ENCODE measurements at places on chromosomes 5 and 9. TPM values are rescaled to one million over a fixed set of nuclear protein-coding genes. Genes with fewer than 3 reads are reported as not detected.

- no peak overlapping the region for H3K4me3 ChIP-seq
- H3K36me3 ChIP-seq = no peaks in the 10 kb centered on the region
- no peak overlapping the region for H3K27ac ChIP-seq
- no peaks in the 10 kb centered on the region for H3K27me3 ChIP-seq
- H3K4me1 ChIP-seq = no peaks in the 10 kb centered on the region
- no peak for DNase-seq
Measured at GRCh38 chr9:135552698-135553171, 6.8 kb downstream of the OBP2A start.

Gene SH3GL2
- total RNA-seq = not detected

Gene ZBED3
- total RNA-seq = 1.6 TPM

Gene RABL6
- 70.5 TPM for total RNA-seq

GRCh38 chr5:73540192-73540591 lies 25.2 kb downstream of the ANKRA2 start:
- H3K27ac ChIP-seq = no peak overlapping the region
- DNase-seq = no peak
- H3K4me3 ChIP-seq = no peak overlapping the region
- H3K4me1 ChIP-seq = no peaks in the 10 kb centered on the region
- H3K27me3 ChIP-seq = no peaks in the 10 kb centered on the region
- no peaks in the 10 kb centered on the region for H3K36me3 ChIP-seq

DNA sequence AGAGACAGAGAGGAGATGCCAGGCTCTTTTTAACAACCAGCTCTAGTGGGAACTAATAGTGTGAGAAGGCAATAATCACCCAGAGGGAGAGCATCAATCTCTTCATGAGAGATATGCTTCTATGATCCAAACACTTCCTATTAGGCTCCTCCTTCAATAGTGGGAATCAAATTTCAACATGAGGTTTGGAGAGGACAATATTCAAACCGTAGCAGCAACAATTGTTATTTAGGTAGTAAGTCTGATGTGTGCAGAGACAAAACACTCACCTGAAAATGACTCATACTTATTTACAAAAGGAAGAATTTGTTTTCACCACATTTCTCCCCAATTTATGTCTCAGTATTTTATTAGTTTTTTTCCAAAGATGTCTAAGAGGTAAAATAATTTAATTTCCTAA lies 144.3 kb downstream of the ST8SIA4 start:
- no peak for DNase-seq
- H3K4me3 ChIP-seq = no peak overlapping the region
- H3K27me3 ChIP-seq = no peaks in the 10 kb centered on the region

- H3K4me1 ChIP-seq = peaks cover 6% of the 10 kb centered on the region
- peaks cover 40% of the 10 kb centered on the region for H3K27me3 ChIP-seq
- no peak overlapping the region for H3K27ac ChIP-seq
Measured at GRCh38 chr5:1011741-1012312, 3.2 kb downstream of the NKD2 start.

DNA sequence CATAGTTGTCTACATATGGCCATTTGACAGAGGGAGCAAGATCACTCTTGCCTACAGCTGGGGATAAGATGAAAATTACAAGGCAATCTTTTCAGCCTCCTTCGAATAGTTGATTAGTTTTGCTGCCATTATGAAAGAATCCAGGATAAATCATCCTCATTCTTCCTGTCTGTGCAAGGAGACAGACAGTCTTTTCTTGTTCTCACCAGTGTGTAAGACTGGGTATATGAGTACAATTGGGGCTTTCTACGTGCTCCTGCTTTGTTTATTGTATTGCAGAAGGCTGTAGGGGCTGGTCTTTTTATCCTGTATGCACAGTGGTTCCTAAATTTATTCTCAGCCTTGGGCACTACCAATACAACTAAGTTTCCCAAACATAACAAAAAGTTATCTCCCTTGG lies 76.8 kb downstream of the SPEF2 start:
- H3K27me3 ChIP-seq = no peaks in the 10 kb centered on the region
- no peaks in the 10 kb centered on the region for H3K36me3 ChIP-seq
- H3K27ac ChIP-seq = no peak overlapping the region
- no peaks in the 10 kb centered on the region for H3K4me1 ChIP-seq
- H3K4me3 ChIP-seq = no peak overlapping the region
- DNase-seq = no peak

DNA sequence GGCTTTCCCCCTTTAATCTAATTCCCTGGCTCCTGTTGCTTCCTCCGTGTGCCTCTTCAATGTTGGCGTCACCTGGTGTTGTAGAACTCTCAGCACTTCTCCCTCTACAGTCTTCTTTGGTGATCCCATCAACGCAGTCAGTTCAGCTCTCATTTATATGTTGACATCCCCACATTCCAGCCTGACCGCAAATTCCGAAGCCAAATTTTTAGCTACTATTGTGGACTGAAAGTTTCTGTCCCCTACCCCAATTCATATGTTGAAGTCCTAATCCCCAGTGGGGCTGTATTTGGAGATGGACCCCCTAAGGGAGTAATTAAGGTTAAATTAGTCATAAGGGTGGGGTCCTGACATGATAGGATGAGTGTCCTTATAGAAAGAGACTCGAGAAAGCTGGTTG lies 210.6 kb upstream of the ADAMTSL1 start:
- H3K4me3 ChIP-seq = no peak overlapping the region
- H3K36me3 ChIP-seq = no peaks in the 10 kb centered on the region
- no peaks in the 10 kb centered on the region for H3K4me1 ChIP-seq
- DNase-seq = no peak
- no peak overlapping the region for H3K27ac ChIP-seq

Gene ABLIM3
- total RNA-seq = not detected

Gene RANBP17
- not detected for total RNA-seq

Gene MEGF10
- not detected for total RNA-seq

GRCh38 chr9:84315278-84315877 lies 25.2 kb downstream of the SLC28A3 start:
- no peaks in the 10 kb centered on the region for H3K27me3 ChIP-seq
- no peak overlapping the region for H3K27ac ChIP-seq

DNA sequence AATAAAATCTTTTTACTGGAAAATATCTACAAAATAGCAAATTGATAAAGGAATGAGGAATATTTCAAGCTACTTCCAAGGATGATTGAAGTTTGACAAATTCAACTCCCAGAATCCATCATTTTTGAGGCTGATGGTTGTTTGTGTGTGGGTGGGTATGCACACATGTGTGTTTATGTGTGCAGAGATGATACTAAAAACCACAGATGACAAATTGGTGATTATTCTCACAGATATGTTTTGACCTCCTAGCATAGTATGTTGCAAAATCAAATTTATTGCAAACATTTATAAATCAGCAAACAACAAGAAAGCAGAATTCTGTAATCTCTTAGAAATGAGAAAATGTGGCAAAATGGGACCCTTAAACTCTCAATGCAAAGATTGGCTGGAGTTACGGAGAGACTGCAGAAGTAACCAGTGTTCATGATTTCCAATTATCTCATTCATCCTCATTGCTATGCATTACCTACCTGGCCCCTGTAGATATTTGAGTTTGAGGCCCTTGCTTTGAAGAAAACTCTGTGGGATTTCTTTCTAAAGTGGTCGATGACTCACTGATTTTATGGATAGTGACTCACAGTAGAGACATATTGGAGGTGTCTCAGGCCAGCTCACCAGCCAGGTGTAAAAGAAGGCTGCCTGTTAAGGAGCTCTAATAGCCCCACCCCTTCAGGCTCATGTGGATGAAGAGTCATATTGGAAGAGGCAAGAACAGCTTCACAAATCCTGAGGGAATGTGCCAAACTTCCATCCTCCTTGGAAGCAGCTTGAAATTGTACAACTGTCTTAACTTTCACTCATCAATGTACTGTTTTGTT lies 44.6 kb upstream of the TMC1 start:
- no peaks in the 10 kb centered on the region for H3K27me3 ChIP-seq
- no peaks in the 10 kb centered on the region for H3K36me3 ChIP-seq
- DNase-seq = no peak
- no peak overlapping the region for H3K4me3 ChIP-seq
- H3K4me1 ChIP-seq = no peaks in the 10 kb centered on the region

DNA sequence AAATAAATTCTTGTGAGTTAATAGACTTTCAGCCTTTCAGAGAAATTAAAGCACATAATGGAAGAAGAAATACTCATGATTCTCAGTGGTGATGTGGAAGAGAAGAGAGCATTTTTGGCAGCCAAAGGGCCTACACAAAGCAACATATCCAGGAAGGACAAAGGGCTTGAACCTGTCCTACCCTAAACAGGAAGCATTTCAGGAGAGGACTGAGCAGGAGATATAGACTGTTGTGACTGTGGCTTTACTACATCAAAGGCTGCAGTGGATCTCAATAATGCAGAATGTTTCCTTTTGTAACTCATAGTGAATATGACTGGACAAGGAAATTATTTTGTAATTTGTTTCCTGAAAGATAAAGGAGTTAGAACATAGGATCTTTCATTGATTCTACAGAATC lies 1.3 kb upstream of the PARP8 start:
- no peaks in the 10 kb centered on the region for H3K27me3 ChIP-seq
- peaks cover 20% of the 10 kb centered on the region for H3K4me1 ChIP-seq
- DNase-seq = no peak
- no peaks in the 10 kb centered on the region for H3K36me3 ChIP-seq
- no peak overlapping the region for H3K4me3 ChIP-seq

Gene GBA2
- 137 TPM for total RNA-seq

- DNase-seq = no peak
- H3K4me3 ChIP-seq = no peak overlapping the region
- no peak overlapping the region for H3K27ac ChIP-seq
- peaks cover 44% of the 10 kb centered on the region for H3K4me1 ChIP-seq
- H3K36me3 ChIP-seq = peaks cover 6% of the 10 kb centered on the region
- no peaks in the 10 kb centered on the region for H3K27me3 ChIP-seq
Measured at GRCh38 chr5:154198611-154199230, 8.2 kb downstream of the GALNT10 start.

Gene LIX1
- not detected for total RNA-seq

Gene ADAMTS13
- 3.3 TPM for total RNA-seq

- no peaks in the 10 kb centered on the region for H3K4me1 ChIP-seq
- no peaks in the 10 kb centered on the region for H3K27me3 ChIP-seq
- no peak overlapping the region for H3K27ac ChIP-seq
- no peaks in the 10 kb centered on the region for H3K36me3 ChIP-seq
- no peak for DNase-seq
Measured at GRCh38 chr5:12772276-12772675, 868.0 kb upstream of the CTNND2 start.

DNA sequence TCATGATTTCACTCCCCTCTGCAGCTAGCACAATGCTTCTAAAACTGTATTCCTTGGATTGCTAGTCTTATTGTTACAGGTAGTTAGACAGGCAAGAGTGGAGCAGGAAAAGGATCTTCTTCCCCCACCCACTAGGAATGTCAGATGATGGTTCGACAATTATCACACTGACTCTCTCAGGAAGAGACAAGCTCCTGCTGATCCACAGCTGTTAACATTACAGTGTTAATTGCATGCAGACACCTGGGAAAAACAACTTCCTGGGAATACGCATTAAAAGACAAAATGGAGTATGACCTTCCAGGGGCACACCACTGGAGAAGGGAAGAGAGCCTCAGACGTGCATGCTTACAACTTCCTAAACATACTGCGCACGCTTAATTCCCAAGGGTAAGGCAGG lies 46.2 kb upstream of the LIFR start:
- H3K4me1 ChIP-seq = no peaks in the 10 kb centered on the region
- H3K27me3 ChIP-seq = no peaks in the 10 kb centered on the region
- no peak for DNase-seq
- H3K36me3 ChIP-seq = no peaks in the 10 kb centered on the region
- H3K4me3 ChIP-seq = no peak overlapping the region

DNA sequence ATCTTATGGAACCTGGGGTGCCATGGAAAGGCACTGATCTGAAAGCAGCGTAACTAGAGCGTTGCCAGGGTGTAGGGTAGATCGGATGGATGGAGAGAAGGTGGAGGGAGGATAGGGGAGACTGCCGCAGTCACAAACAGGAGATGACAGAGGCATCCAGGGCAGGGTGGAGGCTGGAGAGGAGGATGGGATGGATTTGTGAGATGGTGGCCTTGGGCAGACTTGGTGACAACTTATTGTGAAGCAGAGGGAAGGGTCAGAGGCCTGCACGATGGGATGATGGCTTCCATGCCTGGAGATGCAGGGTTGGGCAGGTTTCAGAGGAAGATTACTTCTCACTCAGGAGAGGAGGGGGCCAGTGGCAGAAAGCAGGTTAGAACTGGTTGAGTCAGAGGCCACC lies 2.4 kb downstream of the GLIPR2 start:
- H3K27me3 ChIP-seq = no peaks in the 10 kb centered on the region
- H3K27ac ChIP-seq = no peak overlapping the region
- no peaks in the 10 kb centered on the region for H3K36me3 ChIP-seq
- DNase-seq = no peak

Data from B cell (primary cell).